Stimulated activated CD4-positive, alpha-beta T cell treated with anti-CD3 and anti-CD28 coated beads, Interleukin-2, amount 100 ng/mL, for 24 hours (primary cell): ENCODE measurements at places on chromosomes 7 and 10.

GRCh38 chr10:59907918-59908807 lies 1.8 kb upstream of the CCDC6 start:
- DNase-seq = peak; percentile 52

GRCh38 chr10:9294865-9295264 lies 1240.4 kb downstream of the GATA3 start:
- no peak for DNase-seq

DNA sequence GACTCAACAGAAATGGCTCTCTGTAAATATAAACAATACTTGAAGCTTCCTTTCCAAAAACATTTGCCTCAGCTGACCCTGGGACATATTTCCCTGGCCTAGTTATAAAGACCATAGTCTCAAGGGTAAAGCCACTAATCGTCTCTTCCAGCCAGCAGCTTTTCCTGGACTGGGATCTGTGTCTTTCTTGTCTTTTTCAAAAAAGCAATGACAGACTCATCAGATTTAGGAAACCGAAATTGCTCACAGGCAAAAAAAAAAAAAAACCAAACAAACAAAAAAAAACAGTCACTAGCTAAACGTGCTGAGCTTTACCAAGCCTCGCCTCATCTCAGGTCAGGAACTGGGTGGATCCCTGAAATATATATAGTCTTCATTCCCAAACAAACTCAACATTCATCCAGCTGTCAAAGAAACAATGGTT lies 23.5 kb downstream of the STN1 start:
- no peak for DNase-seq

- no peak for DNase-seq
Observed at GRCh38 chr7:404812-405488, 114.7 kb downstream of the PDGFA start.

- DNase-seq = peak; percentile 65
Observed at GRCh38 chr10:68332259-68333057, at the start of gene PBLD. PBLD (minus strand) TSS chr10:68332928; CDS start chr10:68306844, 26,084 bp downstream.

- DNase-seq = no peak
Observed at GRCh38 chr7:30184791-30185487, 50.2 kb downstream of the MTURN start.

GRCh38 chr10:18044976-18045720 lies 93.4 kb downstream of the SLC39A12 start:
- DNase-seq = no peak

- DNase-seq = no peak
Observed at GRCh38 chr7:25460433-25460832, 232.1 kb upstream of the NPVF start.

DNA sequence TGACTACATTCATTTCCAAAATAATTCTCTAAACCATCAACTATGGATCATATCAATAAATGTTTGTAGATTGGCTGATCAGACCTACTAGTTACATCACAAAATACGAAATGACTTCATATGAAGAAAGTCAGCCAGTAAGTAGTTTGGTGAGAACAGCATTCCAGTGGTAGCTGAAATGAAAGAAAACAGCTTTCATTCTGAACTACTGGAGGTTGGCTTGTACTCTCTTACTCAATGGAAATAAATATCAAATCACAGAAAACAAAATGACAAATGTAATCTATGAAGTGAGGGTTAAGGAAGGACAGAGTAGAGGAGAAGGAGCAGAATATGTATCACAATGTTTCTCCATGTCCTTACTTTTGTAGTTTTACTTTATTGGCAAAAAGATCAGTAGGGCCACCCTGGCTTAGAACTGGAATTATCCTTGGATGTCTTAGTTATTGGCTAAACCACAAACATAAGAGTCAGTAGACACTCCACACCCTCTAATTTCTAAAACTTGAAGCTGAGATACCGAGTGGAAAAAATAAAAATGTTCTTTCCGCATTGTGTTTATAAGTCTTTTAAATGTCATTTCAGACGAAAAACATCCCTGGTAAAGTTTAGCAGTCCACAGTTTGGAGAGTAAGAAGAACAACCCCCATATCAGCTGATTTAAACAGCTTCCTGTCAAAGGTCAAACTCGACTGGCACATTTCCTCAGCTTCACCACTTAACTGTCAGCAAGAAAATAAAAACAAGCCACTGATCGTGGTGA lies 74.0 kb upstream of the DGKI start:
- DNase-seq = no peak

DNA sequence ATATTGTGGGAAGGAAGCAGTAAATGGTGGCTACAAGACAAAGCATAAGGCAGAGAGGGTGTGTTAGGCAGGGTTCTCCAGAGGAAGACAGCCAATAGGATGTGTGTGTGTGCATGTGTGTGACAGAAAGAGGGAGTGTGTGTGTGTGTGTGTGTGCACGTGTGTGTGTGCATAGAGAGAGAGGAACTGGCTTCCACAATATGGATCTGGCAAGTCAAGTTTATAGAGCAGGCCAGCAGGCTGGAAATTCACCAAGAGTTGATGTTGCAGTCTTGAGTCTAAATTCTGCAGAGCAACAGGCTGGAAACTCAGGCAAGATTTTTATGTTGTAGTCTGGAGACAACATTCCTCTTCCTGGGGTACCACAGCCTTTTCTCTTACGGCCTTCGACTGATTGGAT lies 374.0 kb downstream of the TNS3 start:
- no peak for DNase-seq

DNA sequence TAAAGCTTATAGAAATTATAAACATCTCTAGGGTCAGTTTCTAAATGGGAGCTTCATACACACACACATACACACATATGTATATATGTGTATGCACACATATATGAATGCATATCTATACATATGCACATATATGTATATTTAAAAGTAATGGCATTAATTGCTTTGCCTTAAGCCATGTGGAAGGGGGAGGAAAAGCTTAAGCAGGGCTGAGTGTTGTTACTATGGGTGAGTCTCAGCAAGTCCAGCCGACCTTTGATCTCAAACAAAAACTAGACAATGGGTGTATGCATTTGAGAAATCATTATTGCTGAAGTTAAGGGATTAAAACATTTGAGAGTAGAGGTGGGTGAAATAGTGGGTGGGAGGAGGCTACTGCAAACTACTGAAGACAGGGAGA lies 546.7 kb downstream of the MAGI2 start:
- no peak for DNase-seq

GRCh38 chr7:22200238-22200637 lies 156.7 kb downstream of the RAPGEF5 start:
- DNase-seq = no peak

DNA sequence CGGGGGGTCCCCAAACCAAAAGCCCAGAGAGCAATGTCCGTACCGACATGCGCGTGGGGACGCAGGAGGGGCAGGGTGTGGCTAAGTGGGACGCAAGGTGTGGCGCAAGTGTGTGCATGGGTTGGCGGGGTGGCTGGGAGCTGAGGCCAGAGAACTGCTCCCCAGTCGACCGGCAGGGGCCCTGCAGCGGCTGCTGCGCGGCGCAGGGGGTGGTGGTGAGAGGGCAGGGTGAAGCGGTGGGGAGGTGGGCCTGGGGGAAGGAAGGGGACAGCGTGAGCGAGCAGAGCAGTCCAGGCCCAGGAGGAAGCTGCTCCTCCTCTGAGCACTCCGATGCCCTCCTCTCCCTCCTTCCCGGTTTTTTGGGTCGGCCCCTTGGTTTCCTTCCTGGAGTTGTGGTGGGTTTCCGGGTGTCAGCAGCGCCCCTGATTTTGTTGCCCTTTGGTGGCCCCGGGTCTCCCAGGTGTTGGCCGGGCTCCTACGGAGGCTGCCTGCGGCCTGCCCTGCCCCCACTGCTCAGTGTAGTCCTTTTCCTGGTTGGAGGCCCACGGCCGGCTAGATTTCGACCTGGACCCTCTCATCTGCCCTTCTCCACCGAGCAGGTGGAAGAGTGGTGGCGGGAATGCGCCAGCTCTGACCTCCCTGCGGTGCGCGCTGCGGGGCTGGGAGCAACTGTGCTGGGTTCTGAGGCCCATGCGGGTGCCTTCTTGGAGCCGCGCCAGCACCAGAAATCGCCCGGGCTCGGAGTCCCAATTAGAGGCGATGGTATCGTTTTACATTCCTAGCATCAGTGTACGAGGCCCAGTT lies 40.5 kb upstream of the COMTD1 start:
- no peak for DNase-seq

- DNase-seq = no peak
Observed at GRCh38 chr7:139038691-139039090, 2.8 kb upstream of the ZC3HAV1L start.

DNA sequence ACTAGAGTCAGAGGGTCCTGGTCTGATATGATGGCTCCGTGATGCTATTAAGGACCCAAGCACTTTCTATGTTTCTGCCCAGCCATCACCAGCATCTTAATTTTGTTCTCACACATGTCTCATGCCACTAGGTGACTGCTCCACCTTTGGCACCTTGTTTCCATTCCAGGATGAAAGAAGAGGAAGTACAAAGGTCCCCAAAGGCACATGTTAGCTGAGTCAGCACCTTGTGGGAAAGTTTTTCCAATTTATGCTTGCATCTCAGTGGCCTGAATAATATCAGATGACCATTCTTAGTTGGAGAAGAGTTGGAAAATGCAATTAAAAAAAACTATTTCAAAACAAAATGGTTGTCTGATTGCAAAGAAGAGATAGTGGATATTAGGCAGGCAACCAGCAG lies 341.0 kb upstream of the NPSR1 start:
- DNase-seq = no peak

- peak; percentile 55 for DNase-seq
Observed at GRCh38 chr10:451021-451471, 238.4 kb downstream of the DIP2C start.

DNA sequence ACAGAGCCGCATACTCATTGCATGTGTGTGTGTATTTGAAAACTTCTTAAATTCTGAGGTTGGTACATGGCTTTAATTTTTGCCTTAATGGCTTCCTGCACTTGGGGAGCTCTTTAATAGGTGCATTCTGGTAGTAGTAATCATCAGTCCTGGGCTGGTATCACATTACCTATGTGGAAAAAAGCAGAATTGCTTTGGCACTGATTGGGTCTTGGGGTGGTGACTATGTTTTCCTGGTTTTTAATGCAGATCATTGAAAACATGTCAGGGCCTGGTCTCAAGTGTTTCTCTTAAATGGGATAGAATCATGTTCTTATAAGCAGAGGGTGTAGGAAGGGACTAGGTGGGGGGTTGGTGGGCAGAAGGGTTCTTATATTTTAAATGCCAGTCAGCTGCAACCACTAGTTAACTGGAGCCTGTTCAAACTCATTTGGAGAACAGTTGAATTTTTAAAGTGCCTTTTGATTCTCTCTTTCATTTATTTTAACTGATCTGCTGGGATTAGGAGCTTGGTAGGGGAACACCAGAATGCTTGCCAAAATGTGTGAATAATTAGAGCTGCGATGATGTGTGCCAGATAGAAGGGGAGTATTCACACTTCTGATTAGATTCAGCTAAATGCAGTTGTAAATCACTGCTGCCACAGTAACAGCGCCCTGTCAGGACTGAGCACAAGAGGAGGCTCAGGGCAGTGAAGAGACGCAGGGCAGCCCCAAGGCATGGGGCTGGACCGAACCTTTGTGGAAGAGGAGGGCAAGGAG lies 633.5 kb upstream of the GALNT17 start:
- no peak for DNase-seq

GRCh38 chr7:923108-924041 lies 31.1 kb downstream of the ADAP1 start:
- peak; percentile 93 for DNase-seq

DNA sequence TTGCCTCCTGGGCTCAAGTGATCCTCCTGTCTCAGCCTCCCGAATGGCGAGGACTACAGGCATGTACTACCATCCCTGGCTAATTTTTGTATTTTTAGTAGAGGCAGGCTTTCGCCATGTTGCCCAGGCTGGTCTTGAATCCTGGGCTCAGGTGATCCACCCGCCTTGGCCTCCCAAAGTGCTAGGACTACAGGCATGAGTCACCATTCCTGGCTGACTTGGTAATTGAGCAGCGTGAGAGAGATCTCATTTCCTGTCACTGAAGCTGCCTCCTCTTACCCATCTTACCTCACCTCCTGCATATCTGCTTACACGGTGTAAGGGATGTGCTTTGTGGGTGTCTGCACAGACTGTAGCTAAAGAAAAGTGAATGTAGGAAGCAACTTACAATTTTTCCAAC lies 9.7 kb downstream of the IFIT3 start:
- peak; percentile 37 for DNase-seq

- DNase-seq = no peak
Observed at GRCh38 chr7:27031289-27032172, 64.3 kb downstream of the HOXA1 start.

DNA sequence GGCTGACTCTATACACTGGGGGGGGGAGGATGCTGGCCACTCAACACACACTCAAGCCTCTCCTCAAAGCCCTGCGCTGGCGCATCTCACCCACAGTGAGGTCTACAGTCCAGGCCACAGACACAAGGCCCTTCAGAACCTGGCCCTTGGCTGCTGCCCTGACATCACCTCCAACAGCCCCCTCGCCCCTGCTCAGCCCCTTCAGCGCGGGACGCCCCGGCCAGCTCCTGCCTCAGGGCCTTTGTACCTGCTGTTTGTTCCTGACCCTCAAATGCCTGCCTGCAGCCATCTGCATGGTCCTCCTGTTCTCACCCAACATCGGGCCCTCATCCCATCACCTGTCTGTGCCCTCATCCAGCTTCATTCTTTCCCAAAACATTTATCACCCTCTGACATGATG lies 572.6 kb downstream of the DNAJB6 start:
- no peak for DNase-seq

- peak; percentile 67 for DNase-seq
Observed at GRCh38 chr7:134458341-134458805, 527 bp downstream of the AKR1B1 start.

DNA sequence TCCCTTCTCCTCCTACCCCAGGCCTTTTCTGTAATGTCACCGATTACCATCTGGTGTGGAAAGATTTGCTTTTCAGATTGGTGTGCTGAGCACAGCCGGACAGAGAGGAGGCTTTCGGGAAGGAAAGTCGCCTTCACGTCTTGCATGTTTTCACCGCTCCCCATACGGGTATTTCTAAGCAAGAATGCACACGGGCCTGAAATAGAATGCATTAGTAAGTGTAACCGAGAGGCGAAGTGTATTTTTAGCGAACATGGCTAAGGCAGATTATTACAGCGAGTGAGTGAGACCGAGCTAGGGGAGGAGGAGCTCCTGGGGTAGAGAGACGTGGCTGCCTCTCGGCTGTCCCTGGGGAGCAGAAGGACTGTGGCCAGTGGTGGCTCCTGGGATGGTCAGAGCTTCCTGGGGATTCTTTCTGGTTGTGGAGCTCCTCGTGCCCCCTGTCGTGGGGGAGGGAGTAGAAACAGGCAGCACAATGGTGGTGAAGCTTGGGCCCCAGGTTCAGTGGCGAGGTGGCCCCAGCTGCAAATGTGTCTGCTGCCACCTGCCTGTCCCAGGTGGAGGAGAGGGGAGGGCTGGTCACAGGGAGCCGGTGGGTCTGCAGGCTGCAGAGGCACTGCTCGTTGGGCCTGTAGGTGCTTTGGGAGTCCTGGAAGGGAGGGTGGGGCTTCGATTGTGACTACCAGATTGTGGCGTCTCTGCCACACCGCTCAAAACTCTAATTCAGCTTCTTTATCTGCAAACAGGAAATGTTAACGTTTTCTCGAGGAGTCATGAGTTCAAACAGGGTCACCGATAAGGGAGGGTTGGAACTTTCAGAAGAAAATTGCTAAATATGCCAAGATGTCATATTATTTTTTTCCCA lies 135.8 kb downstream of the CAMK1D start:
- DNase-seq = peak; percentile 24

- no peak for DNase-seq
Observed at GRCh38 chr10:91043173-91043910, 122.5 kb upstream of the ANKRD1 start.
